ENCODE measurements at places on chromosomes 4 and X.
A peak's percentile ranks its signal among the peaks of the same experiment; 100 is the strongest.

DNA sequence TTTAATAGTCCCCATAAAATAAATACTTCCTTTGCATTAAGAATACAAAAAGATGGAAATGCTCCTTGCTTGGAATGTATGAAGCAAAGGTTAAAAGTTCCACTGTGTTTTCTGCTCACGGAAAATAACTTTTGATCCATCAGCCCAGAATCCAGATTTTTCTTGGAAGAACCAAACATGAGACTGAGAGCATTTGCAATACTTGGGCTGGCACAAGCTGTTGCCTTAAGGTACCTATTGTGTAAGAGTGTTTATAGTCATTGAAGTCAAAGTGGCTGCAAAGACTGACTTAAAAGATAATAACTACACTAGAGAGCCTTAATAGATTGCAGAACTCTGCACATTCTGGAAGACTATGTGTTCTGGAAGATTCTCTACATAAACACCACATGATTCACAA, 281.4 kb downstream of the RAB28 start:
- DNase-seq = no peak

DNA sequence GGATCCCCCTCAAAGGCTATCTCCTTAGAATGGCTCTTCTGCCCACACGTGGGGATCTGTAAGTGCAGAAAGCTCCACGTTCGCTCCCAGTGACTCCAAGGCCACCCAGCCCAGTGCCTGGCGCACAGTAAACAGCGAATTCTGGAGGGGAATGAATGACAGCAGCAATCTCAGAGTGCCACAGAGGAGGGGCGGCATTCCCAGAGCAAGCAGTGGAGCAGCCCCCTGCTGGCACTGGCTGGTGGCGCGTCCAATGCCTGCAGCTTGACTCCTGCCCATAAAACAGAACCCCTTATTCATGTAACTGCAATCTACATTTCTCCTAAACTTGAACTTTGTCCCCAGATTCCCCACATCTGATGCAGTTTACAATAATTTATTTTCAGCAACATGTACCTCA, 6.9 kb upstream of the HELT start:
- no peak for DNase-seq

- no peak for DNase-seq
Measured at GRCh38 chr4:151166636-151167035, 67.2 kb downstream of the RPS3A start.

- DNase-seq = no peak
Measured at GRCh38 chr4:110442309-110442708, 33.6 kb upstream of the ENPEP start.

GRCh38 chr4:178414042-178414441, 971.8 kb upstream of the AGA start:
- DNase-seq = no peak

DNA sequence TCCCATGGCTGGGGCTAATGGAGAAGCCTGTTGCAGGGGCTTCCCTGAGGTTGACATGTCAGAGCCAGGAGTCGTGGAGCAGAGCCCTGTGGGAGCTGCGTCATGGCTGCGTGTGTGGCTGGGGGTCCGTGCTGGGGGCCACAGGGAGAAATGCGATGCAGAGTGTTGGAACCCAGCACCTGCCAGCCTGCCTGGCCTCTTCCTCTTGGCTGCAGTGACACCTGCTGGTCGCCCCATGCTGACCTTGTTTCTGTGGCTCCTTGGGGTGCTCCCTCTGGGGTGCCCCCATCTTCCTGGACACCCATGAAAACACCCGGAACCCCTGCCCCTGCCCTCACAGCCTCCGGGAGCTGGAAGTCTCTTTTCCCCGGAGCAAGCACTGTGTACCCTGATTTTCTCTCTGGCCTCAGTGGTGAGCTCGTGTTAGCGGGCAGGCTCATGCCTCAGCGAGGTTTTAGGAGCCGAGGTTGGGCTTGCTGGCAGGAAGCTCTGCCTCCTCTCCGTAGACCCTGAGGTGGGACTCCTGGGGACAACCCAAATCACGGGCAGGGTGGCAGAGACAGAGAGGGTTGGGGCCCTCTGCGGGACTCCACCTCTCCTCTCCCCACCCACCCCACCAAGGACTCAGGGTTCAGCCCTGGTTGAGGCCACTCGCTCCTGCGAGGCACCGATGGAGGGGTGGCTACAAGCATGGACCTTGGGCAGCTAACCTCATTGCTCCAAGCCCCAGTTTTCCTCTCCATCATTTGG, 103.7 kb downstream of the SORCS2 start:
- peak; percentile 33 for DNase-seq

GRCh38 chr4:80803337-80803736, 227.2 kb upstream of the BMP3 start:
- DNase-seq = no peak

DNA sequence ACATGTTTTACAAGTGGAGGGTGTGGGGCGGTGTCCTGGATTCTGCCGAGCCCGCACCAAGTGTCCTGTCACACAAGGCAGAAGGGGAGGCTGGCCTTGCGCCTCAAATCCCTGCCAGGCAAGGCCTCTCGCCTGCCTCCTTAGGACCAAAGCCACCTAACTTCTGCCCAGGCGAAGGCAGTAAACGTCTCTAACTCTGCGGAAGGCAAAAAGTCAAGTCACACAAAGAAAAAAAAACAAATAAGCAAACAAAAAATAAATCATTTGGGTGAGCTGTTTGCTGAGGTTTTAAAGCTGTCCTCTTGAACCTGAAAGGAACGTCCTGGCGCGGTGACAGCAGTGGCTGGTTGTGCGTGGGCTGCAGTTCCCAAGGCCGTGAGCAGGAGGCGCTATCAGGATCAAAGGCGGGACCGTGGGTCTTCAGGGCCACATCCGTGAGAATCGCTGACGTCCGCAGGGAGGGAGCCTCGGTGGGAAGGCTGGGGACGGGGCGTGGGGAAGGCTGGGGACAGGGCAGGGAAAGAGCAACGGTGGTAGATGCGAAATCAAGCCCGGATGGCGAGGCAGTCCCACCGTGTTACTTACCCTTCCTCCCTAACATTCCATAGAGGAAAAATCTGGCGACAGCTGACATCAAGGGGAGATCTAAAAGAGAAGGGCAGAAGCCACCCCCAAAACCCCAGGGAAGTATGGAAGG, 99.1 kb downstream of the TRAPPC11 start:
- no peak for DNase-seq

- no peak for DNase-seq
Measured at GRCh38 chrX:48854898-48855297, 19.5 kb upstream of the PCSK1N start.

DNA sequence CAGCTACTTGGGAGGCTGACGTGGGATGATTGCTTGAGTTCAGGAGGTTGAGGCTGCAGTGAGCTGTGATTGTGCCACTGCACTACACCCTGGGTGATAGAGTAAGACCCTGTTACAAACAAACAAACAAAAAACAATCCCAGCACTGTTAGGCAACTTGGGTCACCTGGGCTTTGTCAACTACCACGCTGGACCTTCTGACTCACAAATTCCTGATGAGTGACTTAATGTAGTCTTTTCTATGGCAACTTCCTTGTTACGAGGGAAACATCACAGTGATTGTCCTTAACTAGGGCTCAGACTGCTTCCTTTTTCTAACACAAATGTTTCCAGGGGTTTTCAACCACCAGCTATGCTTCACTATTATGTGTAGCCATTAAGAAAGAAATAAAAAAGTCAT, 128.8 kb upstream of the GPC4 start:
- DNase-seq = no peak

- no peak for DNase-seq
Measured at GRCh38 chrX:20063716-20064351, 52.9 kb downstream of the MAP7D2 start.

- DNase-seq = no peak
Measured at GRCh38 chr4:4843635-4844291, 15.7 kb upstream of the MSX1 start.

- DNase-seq = no peak
Measured at GRCh38 chrX:723781-724180, 93.2 kb downstream of the SHOX start.
